GF-D8 (cell line): ENCODE measurements at places on chromosomes 12 and 14.

DNA sequence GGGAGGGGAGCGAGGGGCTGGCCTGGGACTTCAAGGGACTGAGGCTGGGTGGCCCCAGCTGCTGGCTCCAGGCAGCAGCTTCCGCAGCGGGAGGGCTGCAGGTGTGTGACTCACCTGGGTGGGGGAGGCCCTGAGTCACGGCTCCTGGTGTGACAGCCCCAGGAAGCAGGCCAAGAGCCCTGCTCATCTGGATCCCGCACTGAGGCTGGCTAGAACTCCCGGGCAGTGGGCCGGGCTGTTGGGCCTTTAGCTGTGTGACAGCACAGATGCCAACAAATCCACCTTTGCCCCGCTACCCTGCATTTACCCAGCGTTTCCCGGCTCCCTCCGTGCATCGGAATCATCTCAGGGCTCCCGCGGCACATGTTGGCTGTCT, 180.0 kb upstream of the PRMT8 start:
- no peak for DNase-seq

- DNase-seq, result no peak
These were observed 218.6 kb downstream of the SYT1 start for GRCh38 chr12:79083181-79083580.

GRCh38 chr14:74296037-74296467, 6.7 kb downstream of the ABCD4 start:
- no peak for DNase-seq

- no peak for DNase-seq
These were observed 24.9 kb upstream of the ZDHHC17 start for GRCh38 chr12:76738824-76739579.

DNA sequence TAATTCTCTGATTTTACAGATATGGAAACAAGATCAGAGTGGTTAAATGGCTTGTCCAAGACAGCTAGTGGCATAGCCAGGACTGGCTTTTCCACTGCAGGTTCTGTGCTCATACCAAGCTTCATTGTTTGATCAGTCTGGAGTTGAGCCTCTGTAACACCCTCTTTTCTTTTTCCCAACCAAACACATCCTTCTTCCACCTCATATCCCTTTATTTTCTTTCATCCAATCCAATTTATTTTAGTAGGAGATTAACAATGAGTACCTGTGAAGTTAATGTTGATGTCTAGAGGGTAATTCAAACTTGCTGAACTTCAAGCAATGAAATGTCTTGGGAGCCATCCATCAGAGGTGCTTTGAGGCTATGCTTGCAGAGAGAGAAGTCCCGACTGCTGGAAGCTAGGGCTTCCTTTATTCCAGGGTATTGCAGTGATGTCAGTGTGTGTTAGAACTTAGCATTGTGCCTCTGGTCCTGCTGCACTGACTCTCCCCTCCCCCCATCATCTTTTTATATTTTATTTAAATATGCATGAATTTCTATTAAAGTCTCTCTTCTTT, 452.1 kb upstream of the PDE3A start:
- no peak for DNase-seq

DNA sequence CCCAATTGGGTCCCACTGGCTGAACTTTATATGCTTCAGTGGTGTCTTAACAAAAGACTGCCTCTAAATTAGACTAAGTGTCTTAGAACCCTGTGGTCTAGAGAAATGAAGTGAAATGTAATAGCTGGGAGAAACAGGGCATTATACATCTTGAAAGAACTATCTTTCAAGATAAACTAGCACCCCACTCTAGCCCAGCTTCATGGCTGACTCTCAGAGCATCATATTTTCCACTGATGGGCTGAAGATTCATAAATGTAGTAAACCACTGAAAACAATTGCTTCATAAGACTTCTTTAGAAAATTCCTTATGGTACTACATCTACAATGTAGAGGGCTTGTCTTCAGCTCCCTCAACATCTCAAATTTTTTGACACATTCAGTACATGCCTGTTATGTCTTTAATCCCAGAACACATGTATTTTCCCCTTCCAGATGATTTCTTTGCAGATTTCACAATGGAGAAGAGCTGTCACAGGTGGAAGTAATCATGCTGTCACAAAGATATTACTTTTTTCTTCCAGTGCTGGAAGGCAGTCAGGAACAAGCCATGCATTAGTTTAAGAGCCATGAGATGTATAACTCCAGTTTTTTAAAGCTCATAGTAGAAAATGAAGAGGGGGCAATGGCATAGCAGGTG, 48.5 kb downstream of the IFNG-AS1 start:
- no peak for DNase-seq

GRCh38 chr14:55665067-55665675, 85.2 kb downstream of the KTN1 start:
- DNase-seq, result no peak

DNA sequence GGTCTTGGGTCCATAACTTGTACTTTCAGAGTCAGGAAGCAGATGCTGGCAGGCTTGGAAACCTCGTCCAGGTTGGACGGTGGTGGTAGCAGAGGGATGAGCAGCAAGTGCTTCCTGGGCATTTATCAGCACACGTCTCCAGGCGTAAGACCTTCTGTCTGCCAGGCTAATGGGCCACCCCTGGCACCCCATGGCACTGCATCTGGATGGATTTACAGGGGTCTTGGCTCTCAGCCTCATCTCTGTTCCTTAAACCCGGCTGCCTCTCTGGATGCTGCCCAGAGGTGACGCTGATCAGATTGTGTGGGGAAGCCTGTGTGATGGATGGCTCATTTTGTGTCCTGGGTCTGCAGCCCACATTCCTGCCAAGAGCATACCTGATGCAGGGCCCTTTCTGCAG, 145.1 kb downstream of the TSPAN9 start:
- DNase-seq, result no peak

- no peak for DNase-seq
These were observed 26.6 kb downstream of the PPFIBP1 start for GRCh38 chr12:27550653-27550975.

DNA sequence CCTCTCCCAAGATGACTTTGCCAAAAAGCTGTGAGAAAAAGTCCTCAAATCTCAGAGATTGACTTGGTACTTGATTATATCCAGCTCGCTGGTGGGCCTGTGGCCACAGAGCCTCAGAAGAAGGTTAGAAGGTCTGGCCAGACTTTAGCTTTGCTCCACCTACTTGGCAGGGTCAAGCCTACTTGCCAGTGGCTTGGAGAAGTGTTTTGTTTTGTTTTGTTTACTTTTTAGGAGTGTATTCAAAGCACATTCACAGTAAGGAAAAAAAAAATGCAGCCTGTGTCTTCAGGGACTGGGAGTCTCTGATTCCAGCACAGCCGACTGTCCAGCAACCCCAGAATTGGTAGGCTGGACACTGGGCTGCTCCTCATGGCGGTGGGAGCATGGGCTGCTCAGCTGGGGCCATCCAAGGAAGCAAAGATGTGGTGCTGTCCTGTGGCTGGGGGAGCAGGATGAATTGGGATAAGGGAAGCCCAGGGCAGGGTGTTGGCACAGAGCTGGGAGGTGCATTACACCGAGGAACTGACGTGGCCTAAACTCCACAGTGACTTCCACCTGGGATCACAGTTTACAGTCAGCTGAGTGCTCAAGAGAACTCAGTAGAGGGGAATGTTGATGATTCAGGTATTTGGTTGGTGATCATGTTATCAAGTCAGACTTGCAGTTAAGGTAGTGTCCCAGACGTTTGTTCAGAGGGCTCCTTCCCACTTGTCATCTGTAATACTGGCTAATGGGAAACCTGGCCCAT, 73.5 kb downstream of the PPP2R5C start:
- DNase-seq, result no peak

DNA sequence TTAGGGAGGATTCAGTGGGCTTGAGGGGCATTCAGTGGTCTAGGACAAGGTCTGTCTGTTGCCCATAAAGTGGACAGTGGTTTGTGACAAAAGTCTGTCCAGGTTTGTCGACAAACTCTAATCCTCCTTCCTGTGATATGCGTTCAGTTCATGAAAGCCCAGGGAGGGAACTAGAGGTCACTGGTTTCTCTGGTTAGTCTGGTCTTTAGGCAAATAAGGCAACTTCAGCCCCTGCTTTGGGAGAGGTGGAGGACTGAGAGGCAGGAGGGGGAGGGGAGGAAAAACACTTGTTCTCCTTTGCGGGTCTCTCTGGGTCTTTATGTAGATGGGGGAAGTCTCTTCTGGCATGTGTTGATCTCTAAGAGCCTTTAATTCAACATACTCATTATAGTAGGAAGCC, 235.1 kb upstream of the PWP1 start:
- no peak for DNase-seq

DNA sequence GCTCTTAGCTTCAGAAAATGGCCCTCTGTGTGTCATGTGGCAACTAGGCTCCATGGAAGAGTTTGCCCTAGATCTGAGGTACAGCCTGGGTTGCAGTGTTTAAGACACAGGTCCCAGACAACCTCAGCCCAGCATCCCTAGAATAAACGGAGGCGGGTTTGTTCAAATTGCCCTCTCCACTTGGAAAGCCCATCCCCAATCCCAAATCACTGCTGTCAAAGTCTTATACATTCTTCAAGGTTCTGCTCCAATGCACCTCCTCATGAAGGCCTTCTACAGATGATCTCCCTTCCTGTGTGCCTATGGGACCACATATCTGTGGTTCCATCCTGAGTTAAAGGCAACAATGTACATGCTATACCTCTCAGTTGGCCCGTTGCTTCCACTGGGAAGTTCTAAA, 289.8 kb downstream of the DPF3 start:
- no peak for DNase-seq

- no peak for DNase-seq
These were observed 50.4 kb downstream of the RPH3A start for GRCh38 chr12:112841906-112842305.

DNA sequence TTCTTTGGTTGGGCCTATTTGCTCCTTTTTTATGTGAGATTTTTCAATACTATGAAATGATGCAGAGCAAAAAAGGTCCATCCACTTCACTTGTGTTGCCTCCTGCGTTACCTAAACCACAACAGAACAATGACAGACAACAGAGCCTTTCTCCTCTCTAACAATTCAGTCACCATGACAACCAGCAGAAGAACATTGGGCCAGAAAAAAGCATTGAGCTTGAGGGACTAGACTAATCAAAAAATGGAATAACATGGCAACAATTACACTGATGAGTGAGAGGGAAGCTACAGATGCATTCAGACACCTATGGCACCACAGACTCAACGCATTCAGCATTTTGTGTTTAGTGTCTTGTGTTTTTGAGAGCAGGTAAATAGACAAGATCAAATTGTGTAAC, 44.6 kb upstream of the PTCSC3 start:
- no peak for DNase-seq

DNA sequence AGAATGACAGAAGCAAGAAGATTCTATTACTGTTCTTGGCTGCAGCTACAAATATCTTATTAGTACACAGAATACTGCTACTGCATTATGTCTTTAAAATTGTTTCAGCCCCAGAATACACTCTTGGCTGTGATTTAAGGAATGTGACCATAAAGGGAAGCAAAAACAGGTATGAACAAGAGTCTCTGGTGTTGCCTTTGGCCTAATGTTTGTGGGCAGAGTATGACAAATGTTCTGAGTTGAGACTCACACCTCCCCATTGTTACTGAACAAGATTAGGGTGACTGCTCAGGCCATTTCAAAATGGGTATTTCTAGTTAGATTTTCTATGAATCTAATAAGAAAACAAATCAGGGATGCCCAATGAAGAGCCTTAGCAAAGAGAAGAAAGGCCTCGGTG, 28.5 kb downstream of the TTC6 start:
- DNase-seq, result no peak

DNA sequence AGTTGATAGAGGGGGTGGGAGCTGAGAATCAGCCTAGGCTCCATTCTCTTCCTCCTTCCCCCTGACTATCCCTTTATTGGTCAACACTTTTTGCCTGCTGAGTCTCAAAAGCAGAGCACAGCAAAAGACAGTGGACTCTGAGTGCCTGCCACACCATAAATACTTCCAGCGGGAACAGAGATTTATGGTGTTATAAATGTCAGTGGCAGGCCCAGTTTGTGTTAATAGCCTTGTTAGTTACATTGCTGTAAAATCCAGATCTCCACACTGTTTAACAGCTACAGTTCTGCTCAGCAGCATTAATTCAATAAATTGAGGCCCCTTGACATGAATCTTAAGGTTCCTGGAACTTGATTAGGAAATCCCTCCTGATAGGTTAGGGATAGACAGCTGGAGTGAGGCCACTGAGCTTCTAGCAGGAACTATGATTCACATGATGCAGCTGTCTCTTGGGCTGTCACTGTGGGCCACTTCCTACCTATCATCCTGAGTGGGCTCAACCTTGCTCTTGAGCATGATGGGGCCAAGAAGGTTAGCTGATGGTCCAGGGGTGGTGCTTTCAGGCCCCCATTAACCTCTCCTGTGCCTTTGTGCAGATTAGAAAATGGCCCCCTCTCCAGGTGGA, 295.2 kb upstream of the SRRM4 start:
- no peak for DNase-seq

GRCh38 chr14:69097974-69098373, 54.9 kb downstream of the DCAF5 start:
- no peak for DNase-seq

DNA sequence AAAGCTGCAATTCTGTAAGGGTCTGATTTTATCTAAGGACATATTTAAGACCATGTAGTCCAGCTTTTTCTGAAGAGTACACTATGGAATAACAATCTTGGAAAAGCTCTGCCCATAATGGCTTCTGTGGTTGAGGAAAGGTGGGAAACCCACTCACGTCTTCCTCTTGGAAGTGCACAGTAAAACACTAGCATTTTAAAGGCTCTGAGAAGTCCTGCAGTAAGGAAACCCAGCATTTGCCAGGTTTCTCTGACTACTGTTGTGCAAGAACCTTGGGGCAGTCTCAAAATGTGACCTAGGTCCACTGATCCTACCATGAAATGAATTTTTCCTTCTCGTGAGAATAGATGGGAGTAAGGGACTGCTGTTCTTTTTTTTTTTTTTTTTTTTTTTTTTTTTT, 11.9 kb downstream of the MAP1LC3B2 start:
- DNase-seq, result no peak

- no peak for DNase-seq
These were observed 2.1 kb upstream of the CRIP2 start for GRCh38 chr14:105472486-105472991.
